ENCODE measurements at places on chromosomes 2 and 18. TPM values are rescaled to one million over a fixed set of nuclear protein-coding genes. Genes with fewer than 3 reads are reported as not detected.

The RFTN2 gene
- 10.2 TPM for total RNA-seq

The SFTPB gene
- 72.6 TPM for total RNA-seq

The FOSL2 gene
- 85.1 TPM for total RNA-seq

- no peak overlapping the region for H3K4me3 ChIP-seq
- DNase-seq, result no peak
- H3K4me1 ChIP-seq, result no peaks in the 10 kb centered on the region
- no peaks in the 10 kb centered on the region for H3K27me3 ChIP-seq
- H3K36me3 ChIP-seq, result no peaks in the 10 kb centered on the region
These were observed 157.9 kb downstream of the ANKRD44 start for GRCh38 chr2:197152451-197153228.

- no peaks in the 10 kb centered on the region for H3K36me3 ChIP-seq
- no peak overlapping the region for H3K4me3 ChIP-seq
- peak overlapping the region; percentile 55 for H3K27ac ChIP-seq
These were observed 23.7 kb upstream of the CD28 start for GRCh38 chr2:203682688-203683130.

- H3K27me3 ChIP-seq, result no peaks in the 10 kb centered on the region
- H3K27ac ChIP-seq, result no peak overlapping the region
- DNase-seq, result no peak
- no peak overlapping the region for H3K4me3 ChIP-seq
- H3K4me1 ChIP-seq, result no peaks in the 10 kb centered on the region
- H3K36me3 ChIP-seq, result no peaks in the 10 kb centered on the region
These were observed 136.3 kb downstream of the ZEB2 start for GRCh38 chr2:144383571-144384100.

DNA sequence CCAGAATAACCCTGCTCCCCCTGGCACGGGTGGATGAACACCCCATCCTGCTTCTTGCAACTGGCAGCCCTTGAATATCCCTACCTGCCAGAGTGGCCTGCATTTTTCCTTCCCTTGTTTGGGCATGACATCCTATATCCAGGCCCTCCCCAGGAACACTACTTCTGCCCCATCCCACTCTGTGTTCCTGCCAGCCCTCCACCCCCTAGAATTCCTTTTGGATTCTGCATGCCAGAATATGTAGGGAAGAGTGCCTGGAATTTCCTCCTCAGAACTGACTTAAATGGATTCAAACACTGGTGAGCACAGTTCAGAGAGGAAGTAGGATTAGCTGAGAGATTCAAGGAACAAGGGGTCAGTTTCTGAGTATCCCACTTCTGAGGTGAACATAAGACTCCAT is 123.5 kb upstream of the PELI1 start:
- no peaks in the 10 kb centered on the region for H3K36me3 ChIP-seq
- H3K4me3 ChIP-seq, result no peak overlapping the region
- no peak overlapping the region for H3K27ac ChIP-seq
